SK-N-MC (cell line): ENCODE measurements at places on chromosomes 6 and 20.

DNA sequence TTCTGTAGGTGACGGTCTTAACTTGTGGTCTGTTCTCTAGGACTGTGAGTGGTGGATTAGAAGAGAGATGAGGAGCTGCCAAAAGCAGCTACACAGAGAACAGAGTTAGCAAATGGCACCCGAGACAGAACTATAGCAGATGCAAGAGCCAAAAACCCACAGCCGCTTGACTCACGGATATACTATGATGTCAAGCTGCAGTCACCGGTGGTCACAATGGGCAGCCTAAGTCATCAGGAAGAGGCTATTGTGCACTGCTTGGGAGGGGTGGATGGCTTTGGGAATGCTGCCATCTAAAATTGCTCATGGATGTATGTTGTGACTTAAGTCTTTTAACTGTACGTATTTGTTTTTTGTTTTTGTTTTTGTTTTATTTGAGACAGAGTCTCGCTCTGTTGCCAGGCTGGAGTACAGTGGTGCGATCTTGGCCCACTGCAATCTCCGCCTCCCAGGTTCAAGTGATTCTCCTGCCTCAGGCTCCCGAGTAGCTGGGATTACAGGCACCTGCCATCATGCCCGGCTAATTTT is at the start of gene GTSF1L:
Gene GTSF1L, minus strand, starts transcription at position 192 of the 528 bp plus-strand sequence. CDS start 308 bp downstream, outside the sequence.
- no peak for DNase-seq

- DNase-seq = no peak
These were observed 83.5 kb downstream of the TRERF1 start for GRCh38 chr6:42368181-42368580.

- no peak for DNase-seq
These were observed 67.4 kb downstream of the GMPR start for GRCh38 chr6:16305788-16306187.

GRCh38 chr6:123875784-123876183 is 72.1 kb downstream of the NKAIN2 start:
- no peak for DNase-seq

DNA sequence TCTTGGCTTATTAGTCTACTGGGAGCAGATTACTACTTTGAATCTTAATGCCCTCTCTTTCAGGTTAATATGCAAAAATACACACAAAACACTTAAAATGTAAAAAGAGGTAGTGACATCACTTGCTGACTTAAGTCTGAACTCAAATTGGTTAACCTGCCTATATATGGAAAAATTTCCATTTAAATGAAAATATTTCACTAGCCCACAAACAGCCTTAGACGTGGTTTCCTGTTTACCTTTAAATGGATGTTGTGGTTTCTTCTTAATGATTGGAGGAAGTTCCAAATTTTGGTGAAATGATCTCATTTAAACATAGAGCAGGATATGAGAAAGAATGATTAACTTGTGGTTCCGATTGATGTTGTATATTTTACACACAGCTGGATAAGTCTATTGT is 553.7 kb downstream of the CD109 start:
- DNase-seq = peak; percentile 44

DNA sequence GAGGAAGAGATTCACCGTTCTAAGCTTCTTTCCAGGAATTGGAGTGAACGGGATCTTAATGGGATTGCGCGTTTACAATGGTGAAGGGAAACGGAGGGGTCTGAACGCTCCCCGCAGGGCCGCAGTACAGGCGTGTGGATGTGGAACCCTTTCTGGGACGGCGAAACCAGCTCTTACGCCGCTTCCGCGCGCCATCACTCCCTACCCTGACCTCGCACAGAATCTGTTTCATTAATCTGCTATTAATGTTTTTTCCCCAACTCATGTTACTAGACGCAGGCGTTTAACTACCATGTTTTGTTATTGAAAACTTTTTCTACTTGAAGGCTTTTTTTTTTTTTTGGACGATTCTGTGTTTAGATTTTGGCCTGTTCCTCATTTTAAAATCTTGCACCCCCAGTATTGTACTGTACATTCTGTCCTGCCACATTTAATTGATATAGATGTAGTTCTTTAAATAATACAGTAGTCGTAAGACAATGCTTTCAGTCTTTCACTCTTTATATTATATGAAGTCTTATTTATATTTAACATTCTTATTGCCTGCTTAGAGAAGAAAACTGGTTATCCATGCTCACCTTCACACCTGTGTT is 696 bp upstream of the SUPT3H start:
- DNase-seq = no peak

DNA sequence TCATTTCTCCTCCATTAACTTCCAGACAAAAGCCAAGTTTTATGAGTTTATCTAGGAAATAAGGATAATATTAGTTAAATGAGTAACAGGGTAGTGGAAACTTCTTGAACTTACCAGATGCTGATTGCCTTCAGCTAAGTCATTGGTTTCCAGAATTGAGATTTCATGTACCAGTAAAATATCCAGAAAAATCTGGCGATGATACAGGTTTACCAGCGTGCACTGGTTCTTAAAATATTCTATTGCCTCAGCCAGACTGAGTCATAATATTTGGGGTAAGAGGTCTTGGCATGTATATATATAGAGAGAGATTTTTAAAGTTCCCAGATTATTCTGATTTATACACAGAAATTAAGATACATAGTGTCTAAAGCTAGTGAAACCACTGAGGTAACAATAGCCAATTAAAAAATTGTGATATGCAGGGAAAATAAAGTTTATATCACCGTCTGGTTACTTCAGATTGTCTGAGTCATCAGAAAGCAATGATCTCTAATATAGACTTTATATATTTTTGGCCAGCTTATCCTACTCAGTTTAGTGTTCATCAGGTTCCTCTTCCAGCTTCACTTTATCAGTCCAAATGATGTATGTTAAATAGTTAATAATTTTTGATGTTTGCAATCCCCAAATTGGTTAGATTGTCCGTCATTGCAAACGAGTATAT is 39.5 kb upstream of the SDHAF4 start:
- DNase-seq = no peak

GRCh38 chr6:20840675-20841074 is 306.4 kb downstream of the CDKAL1 start:
- DNase-seq = no peak

DNA sequence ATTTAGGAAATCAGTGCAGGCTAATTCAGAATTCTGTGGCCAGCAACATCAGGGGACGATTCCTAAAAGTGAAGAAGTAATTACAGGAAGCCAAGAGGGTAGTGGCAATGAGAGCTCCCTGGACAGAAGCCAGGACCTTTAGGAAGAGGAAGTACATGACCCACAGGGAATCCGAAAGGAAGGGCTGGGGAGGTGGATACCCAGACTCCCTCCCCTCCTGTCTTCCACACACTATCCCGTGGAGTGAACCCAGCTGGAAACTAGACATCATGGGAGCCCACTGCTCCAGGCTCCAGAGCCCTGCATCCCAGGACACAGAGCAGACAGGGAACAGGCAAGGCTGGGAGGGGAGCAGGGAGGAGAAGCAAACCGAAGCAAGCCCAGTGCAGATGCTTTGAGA is 83.0 kb downstream of the SNX5 start:
- no peak for DNase-seq

DNA sequence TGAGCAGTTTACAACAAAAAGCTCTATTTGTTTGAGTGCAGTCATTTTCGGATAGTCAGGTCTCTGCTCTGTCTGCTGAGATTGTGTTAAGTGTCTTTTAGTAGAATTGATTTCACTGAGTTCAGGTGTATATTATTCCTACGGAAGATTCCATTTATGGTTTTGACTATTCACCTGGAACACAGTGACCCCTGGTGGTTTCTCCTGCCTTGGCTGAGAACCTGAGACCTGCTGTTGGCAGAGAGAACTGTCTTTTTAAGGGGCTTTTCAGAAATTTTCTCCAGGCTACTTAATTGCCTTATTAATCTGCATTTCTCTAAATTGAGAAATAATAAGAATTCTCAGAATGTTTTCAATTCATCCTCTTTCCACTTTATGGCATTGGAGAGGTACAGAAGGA is 508.0 kb downstream of the TBC1D32 start:
- DNase-seq = no peak

DNA sequence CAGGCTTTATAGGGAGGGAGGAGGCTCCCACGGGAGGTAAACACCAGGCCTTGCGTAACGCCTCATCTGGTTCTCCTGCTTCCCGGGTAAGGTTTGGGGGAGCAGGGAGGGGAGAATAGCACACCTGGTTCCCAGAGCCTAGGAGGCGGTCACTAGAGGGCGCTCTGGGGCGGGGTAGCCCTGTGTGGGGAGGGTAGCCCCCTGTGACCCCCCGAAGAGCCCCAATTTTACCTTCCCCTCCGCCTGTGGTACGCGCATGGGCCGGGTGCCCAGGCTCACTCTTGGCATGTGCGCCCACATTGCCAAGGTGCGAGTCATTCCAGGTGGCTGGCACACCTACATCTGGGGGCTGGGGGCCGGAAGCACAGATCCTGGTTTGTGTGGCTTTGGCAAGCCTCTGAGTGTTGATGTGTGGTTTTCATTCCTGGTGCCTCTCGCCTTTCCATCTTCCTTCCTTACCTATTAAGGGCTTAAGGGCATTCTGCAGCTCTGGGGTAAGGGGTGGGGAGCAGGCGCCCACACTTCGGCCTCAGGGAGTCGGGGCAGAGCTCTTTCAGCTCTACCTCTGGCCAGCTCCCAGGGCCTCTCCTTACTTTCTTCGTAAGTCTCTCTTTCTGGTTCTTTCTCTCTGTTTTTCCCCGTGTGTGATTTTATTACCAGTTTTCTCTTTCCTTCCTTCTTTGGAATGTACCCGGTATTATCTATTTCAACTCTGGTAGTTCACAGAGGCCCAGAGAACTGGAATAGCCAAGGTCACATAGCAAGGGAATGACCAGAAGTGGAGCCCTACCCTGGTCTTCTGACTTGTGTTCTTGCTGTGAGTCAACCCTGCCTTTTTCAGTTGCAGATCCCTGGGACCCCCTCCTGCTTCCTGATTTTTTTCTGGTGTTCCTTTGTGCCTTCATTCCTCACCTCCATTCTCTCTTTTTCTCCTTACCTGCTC is 492 bp upstream of the RNF39 start:
- DNase-seq = no peak

DNA sequence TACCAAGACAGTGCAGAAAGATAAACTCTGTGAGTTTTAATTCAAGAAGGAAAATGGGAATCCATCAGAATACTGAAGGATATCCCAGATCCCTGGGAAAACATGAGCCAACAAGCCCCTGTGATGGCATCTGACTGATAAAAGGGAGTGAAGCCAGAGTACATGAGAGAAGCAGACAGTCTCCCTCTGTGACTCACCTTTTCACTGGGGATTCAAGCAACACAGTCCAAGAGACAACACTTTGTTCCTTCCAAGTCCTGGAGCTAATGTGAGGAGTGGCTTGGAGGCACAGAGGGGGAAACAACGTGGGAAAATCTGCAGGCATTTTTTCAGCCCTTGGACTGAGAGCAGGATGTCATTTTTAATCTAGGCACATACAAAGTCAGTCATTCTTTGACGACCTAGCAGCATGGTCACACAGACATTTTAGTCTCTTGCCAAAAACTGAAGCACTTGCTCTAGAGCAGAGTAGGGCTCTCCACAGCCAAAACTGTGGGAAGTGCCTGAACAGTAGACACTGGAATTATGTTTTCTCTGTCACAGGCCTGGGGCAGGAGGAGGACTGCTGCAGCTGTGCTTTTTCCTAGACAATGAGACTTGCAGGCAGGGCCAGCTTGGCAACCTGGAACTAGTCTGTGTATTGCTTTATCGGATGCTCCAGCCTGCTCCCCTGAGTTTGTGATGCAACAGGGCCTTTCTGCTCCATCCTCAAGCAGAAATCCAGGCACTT is 465.0 kb upstream of the GJE1 start:
- no peak for DNase-seq

- no peak for DNase-seq
These were observed 74.8 kb downstream of the JARID2 start for GRCh38 chr6:15320693-15321092.

- DNase-seq = no peak
These were observed 1.5 kb downstream of the PBX2 start for GRCh38 chr6:32188381-32189068.

- DNase-seq = no peak
These were observed 49.6 kb downstream of the MOCS1 start for GRCh38 chr6:39884696-39885095.

- no peak for DNase-seq
These were observed 32.7 kb upstream of the SLC9A8 start for GRCh38 chr20:49779972-49780371.
